SW480 (cell line): ENCODE measurements at places on chromosomes 2 and 18.

GRCh38 chr2:240387669-240388358 lies 47.6 kb upstream of the GPC1 start:
- peak; percentile 67 for DNase-seq

DNA sequence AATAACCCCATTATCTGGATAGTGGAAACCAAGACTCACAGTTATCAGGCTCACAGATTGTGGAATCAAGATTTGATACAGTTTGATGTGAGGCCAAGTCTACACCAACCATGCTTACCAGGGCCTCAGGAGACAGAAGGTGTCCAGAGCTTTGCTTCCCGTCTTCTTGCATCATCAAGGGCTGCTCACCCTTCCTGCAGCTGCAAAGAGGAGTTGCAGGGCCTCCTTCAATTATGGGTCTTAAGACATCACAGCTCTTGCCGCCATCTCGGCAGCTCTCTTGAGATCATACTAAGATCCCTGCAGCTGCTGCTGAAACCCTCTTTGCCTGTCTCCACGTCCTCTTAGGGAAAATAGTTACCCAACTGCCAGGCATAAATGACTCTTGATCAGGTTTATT lies 176.0 kb downstream of the MGAT5 start:
- DNase-seq, result no peak

- DNase-seq, result no peak
Measured at GRCh38 chr2:32342801-32343200, 14.0 kb upstream of the BIRC6 start.

DNA sequence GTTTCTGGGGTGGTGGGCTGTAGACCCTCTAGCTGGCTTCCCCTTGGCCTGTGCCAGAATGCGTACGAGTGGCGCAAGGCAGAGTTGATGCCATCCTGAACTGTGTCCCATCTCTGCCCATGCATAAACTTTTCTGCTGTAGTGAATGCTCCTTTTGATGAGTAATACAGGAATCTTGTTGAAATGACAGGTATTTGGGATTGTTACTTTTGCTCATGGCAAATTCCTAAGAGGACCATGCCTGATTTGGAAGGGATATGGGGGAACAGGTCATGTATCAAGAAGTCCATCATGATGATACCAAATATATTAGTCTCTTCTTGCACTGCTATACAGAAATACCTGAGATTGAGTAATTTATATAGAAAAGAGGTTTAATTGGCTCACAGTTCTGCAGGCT lies 648.0 kb downstream of the SLC4A3 start:
- DNase-seq, result no peak

- DNase-seq, result no peak
Measured at GRCh38 chr18:10377956-10378355, 76.5 kb upstream of the APCDD1 start.

- DNase-seq, result no peak
Measured at GRCh38 chr18:7896805-7897518, 329.8 kb downstream of the PTPRM start.

- DNase-seq, result no peak
Measured at GRCh38 chr18:25805323-25805722, 285.1 kb downstream of the SS18 start.

DNA sequence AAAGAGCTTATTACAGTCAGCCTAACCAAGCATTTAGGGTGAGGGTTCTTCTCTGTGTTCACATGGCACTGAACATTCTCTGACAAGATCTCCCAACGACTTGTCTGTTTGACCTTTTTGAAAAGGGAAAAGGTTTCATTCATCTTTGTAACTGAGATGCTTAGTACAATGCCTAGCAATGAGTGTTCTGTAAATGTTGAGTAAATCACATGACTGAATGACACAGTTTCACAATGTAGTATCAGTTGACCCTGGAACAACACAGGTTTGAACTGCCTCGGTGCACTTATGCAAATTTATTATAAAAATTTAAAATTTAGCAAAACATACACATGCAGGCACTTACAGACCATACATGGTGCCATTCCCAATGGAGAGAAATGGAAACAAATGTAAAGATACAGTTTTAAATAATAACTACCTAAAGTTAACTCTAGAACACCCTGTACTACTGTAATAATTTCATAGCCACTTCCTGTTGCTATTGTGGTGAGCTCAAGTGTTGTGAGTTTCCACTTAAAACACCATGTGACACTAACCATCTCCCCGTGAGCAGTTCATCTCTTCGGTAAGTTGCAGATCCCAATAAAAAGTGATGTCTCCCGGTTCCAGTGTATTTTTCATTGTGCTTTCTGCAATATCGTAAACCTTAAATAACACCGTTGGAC lies 34.1 kb upstream of the VWC2L start:
- DNase-seq, result no peak

DNA sequence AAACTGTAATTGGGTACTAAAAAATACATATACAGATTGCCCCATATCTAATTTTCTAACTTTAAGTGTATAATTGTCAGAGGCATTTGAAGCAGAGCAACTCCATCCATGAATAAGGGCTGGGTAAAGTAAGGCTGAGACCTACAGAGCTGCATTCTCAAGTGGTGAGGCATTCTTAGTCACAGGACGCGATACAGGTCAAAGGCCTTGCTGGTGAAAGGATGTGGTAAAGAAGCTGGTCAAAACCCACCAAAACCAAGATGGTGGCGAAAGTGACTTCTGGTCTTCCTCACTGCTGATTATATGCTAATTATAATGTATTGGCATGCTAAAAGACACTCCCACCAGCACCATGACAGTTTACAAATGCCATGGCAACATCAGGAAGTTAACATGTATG lies 50.0 kb downstream of the SLC8A1 start:
- peak; percentile 29 for DNase-seq

- DNase-seq, result peak; percentile 79
Measured at GRCh38 chr2:164841719-164842623, at the start of gene COBLL1. COBLL1 (minus strand) TSS chr2:164841823; CDS start chr2:164841196, 627 bp downstream.

DNA sequence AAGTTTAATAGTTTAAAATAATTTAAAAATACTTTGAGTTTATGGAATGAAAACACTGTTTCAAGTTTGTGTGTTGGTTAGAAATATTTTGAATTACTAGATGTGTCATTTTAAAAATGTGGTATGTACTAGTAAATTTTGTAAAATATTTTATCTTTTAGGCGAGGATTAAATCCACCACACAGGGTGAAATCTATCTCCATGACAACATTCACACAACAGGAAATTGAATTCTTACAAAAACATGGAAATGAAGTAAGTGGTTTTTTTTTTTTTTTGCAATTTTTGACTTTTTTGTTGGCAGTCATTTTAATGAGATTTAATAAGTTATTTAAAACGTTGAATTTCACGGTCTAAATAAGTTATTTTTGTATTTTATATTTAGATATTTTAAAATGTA lies 19.4 kb downstream of the AGFG1 start:
- no peak for DNase-seq

DNA sequence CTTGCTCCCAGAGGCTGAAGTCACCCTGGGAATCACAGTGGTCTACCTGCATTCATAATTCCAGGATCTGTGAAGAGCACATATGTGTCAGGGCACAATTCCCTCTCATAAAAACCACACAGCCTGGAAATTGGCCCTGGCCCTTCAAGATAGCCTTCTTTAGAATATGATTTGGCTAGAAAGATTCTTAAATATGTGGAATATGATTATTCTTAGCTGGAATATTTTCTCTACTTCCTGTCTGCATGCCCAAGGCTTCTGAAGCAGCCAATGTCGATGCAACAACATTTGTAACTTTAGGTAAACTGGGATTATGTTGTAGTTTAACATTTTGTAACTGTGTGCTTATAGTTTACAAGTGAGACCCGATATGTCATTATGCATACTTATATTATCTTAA lies 24.2 kb downstream of the ICOS start:
- DNase-seq, result no peak

DNA sequence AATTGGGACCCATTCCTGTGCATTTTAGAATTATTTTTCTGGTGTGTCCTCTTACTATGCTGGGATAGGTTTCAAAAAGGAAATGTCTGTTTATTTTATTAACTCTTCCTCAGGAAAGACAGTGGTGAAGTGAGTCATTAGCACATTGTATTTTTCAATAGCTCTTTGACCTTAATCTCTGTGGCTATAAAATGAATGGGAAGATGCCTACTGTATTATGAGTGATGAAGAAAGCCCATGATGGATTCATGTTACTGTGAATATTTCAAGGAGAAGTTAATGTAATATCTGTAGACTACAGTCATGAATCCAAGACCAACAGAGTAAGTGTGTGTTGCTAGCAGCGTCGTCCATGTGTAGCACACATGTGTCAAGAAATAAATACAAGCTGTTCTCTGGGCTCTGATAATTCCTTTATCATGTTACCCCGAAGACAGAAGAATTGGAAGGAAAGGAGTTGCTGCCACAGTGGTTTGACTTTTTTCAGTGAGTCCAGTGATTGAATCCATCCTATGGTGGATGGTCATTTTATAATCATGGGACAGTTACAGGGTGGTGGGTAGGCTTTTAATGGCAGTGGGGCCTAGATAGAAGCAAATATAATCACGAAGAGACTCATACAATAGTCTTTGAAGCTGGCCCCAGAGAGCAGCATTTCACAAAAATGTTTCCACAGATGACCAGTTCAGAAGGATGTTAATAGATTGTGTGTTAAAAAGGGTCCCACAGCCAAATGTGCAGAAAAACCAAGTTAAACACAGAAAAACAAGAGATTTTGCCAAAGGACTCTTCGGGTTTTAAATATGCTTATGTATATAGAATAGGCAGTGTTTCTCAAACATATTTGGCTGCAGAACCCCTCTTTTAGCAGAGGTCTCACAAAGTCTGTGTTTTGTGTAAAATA lies 239.7 kb upstream of the RASGRP3 start:
- no peak for DNase-seq

- DNase-seq, result no peak
Measured at GRCh38 chr2:30611583-30611982, 164.5 kb downstream of the LCLAT1 start.

- no peak for DNase-seq
Measured at GRCh38 chr18:6606411-6607085, 123.0 kb upstream of the ARHGAP28 start.

DNA sequence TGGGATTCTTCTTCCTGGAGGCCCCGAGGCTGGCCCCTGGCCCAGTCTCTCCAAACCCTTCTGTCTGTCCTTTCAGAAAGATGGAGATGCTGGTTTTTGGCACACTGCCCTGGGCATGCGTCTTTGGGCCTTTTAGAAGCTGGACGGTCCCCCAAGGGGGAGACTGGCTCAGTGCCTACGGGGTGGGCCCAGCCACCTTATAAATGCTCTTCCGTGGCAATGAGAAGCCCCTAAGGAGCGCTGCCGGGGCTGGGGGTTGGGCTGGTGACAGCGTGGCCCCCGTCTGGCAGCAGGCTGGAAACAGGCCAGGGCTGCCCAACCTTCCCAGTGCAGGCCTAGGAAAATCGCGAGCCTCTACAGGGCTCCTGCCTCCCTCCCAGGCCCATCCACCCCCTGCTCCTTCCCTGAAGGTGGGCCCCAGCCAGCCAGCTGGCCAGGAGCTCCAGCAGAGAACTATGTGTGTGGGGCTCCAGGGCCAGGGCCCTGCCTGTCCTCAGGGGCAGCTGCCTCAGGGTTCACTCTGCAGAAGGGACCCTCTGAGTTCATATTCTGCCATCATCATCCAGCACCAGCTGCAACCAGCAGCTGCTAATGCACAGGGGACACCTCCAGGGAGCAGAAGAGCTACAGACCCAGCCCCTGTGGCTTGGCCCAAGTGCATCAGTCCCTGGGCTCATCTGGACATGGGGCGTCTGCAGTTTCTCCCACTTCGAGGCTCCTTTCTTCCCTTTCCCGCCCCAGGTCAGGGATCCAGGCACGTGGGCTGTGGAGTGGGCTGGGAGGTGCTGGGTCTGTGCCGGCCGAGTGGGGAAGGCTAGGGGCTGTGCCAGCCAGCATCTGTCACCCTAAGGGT lies 107.6 kb upstream of the OTOS start:
- DNase-seq, result no peak

DNA sequence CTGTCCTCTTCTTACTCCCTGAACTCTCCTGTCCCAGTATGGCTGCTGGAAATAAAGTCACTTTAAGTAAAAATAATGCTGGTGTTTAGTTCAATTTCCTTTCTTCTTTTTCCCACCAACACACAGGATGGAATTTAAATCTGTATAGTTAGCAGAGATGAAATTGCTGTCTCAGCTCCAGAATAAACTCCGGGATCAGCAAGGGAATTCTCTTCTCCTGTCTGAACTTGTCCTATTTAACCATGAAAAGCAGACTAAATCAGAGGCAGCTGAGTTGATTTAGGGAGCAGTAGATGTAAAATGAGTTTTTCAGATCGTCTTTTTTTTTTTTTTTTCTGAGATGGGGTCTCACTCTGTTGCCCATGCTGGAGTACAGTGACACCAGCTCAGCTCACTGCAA lies 25.9 kb downstream of the TTLL4 start:
- no peak for DNase-seq

DNA sequence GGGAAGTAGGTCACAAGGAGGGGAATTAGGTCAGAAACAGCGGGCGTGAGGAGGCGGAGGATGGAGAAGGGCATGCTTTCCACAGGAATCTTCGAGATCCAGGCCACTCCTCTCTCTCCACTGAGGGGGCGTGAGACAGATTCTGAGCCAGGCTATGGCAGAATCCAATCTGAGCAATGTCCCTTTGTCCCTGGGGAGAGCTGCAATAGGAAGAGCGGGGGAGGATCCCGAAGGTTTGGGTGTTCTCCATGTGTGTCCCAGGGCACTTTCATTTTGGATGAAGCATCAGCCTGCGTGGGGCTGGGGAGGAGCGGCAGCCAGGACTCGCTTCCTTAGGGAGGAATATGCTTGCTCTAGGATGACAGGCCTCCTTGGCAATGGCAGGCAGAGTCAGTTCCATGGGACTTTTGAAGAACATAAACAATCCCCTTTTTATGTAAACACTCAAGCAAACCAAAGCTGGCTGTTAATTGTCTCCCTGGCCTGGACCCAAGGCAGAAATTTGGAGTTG lies 84.0 kb downstream of the LIPG start:
- DNase-seq, result peak; percentile 8

DNA sequence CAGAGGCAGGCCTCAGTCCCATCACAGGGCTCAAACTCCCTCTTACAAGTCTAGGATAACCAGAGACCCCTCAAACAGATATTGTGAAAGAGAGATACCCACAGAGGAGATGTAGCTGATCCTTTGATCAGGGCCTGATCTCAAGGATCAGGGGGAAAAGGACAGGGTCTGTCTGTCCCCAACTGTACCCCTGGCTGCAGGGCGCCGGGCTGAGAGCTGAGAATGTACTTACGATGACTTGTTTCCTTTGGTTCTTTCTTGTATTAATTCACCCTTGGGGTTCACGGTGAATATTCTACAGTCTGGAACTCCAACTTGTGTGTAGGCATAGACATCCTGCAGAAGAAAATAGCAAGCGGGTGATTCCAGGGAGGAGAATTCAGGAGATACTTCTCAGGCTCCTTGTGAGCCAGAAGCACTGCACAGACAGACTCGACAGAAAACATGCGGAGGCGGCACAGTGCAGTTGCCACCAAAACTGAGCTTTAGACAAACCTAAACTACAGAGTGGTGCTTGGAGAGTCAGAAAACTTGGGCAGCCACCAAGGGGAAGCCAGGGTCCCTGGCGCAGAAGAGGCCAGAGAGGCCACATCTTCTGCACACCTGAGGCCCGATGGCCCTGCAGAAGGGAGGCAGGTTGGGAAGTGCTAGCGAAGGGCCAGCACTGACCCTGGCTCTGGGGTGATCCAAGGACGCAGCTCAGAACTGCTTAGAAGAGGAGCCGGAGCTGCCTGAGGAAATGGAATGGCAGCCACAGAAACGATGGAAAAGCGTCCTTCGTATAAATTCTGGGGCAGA lies 73.9 kb downstream of the EMILIN2 start:
- DNase-seq, result no peak
